ENCODE measurements at places on chromosomes 5 and 9. TPM values are rescaled to one million over a fixed set of nuclear protein-coding genes. Genes with fewer than 3 reads are reported as not detected.

GRCh38 chr5:56580864-56581263 is 234.5 kb upstream of the MAP3K1 start:
- DNase-seq: no peak
- peaks cover 7% of the 10 kb centered on the region for H3K4me1 ChIP-seq
- no peak overlapping the region for H3K4me3 ChIP-seq
- H3K27ac ChIP-seq: no peak overlapping the region

DNA sequence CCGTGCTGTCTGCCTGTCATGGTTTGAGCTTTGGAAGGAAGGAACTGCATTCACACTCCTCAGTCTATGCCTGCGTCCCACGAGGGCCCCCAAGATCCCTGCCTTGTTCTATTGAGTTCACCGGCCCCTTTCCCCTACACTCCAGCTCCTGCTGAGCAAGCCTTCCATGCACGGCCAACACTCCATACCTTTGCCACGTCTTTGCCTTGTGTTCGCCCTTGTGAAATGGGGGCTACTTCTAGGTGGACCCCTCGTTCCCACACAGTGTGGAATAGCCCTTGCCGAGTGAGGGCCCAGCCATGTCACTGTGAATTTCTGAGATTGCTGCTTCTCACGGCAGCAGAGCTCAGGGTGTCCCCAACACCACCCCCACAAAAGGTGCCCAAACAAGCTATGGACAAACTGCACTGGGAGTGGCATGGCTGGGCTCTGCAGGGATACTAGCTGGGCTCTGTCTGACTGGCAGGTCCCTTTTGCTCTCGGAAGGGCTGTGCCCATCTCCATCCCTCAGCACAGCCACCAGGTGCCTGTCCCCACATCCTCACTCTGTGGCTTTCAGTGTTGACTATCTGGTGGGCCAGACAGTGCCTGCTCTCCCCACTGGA is 67.9 kb upstream of the ADAMTS2 start:
- no peak overlapping the region for H3K4me3 ChIP-seq
- H3K27me3 ChIP-seq: peaks cover 5% of the 10 kb centered on the region
- DNase-seq: no peak
- H3K4me1 ChIP-seq: no peaks in the 10 kb centered on the region

- no peaks in the 10 kb centered on the region for H3K4me1 ChIP-seq
- no peaks in the 10 kb centered on the region for H3K27me3 ChIP-seq
- no peak for DNase-seq
- H3K27ac ChIP-seq: no peak overlapping the region
- no peaks in the 10 kb centered on the region for H3K36me3 ChIP-seq
These were observed 137.0 kb downstream of the CCDC192 start for GRCh38 chr5:127840198-127840524.

- H3K36me3 ChIP-seq: no peaks in the 10 kb centered on the region
- no peaks in the 10 kb centered on the region for H3K27me3 ChIP-seq
- no peak overlapping the region for H3K27ac ChIP-seq
- peak; percentile 60 for DNase-seq
- H3K4me3 ChIP-seq: no peak overlapping the region
These were observed 164.2 kb downstream of the AUH start for GRCh38 chr9:91197232-91198181.

DNA sequence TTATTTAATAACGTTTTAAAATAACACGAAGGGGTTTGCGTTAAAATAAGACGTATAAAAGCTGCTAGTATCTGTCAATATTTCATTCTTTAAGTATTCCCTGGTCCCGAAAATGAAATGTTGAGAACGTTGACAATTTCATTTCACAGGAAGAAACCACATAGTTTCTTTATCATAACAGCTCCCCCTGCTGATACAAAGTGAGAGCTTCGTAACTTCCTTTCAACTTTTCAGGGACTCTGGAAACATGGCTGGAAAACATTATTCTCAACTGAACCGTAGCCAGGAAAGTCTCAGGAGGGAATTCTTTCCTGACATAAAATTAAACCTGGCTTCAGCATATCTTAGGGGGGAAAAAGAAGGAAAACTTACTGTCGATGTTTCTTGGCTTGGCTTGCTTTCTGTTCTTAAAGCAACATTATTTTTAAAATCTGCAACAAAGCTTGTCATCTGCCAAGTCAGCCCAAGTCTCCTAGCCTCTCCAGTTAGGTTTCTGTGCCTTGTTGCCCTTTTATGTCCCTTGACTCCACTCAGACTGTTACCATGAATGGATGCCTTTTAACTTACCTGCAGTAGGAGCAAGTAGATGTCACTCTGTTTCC is 122.9 kb upstream of the DAB2 start:
- no peaks in the 10 kb centered on the region for H3K27me3 ChIP-seq
- peaks cover 16% of the 10 kb centered on the region for H3K4me1 ChIP-seq
- peak; percentile 72 for DNase-seq
- no peaks in the 10 kb centered on the region for H3K36me3 ChIP-seq
- H3K27ac ChIP-seq: no peak overlapping the region

DNA sequence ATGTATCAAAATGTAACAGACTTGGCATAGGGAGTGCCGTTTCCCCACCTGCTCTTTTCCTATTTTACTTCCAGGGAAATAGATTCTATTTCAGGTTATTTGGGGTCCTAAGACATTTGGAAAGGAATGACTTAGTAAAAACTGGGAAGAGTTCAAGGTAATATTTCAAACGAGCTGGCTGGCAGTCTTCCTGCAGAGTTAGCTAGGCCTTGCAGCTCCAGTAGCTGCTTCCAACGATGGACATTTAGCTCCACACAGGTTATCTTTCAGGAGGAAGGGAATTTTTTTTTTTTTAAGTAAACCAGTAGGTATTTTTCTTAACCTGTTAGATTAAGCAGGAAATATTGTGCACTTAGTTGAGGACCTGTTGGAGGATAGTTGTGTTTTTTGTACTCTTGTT is 45.2 kb downstream of the TLE4 start:
- DNase-seq: no peak
- H3K27me3 ChIP-seq: no peaks in the 10 kb centered on the region
- H3K4me1 ChIP-seq: peaks cover 3% of the 10 kb centered on the region
- H3K36me3 ChIP-seq: no peaks in the 10 kb centered on the region
- H3K27ac ChIP-seq: no peak overlapping the region
- no peak overlapping the region for H3K4me3 ChIP-seq

DNA sequence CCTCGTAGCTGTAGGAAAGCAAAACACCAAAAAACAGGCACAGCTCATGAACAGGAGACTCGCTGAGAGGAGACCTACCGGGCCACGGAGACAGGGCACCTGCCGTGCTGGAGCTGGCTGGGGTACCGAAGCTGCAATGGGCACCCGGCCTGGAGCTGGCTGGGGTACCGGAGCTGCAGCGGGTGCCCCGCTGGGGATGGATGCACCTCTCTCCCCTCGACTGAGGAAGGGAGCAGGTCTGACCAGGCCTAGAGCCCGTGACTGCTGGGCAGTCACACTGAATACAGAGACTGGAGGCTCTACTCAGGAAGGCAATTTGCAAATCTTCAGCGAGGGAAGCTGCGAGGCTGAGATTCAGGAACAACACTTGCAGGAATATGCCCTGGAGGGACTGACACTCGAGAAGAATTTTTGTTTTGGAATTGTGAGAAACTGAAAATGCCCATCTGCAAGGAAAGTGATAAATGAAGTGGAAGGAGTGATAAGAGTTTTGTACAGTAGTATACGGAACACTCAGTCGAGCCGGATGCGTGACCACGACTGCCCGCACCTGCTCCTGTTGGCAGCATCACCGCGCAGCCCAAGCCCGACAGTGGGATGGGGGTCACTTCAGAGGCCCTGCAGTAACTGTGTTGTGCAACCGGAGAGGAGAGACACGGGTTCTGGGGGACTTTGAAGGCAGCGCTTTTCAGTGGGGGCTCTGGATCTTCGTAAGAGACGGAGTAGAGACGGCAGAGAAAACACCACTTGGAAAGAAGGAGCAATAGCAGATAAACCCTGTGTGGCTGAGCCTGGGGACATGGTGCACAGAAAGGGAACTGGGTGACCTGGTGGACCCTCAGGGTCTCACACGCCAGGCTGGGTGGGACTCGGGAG is 27.9 kb upstream of the LPCAT1 start:
- no peak for DNase-seq
- no peaks in the 10 kb centered on the region for H3K36me3 ChIP-seq
- H3K4me1 ChIP-seq: no peaks in the 10 kb centered on the region
- no peak overlapping the region for H3K27ac ChIP-seq
- no peak overlapping the region for H3K4me3 ChIP-seq
- no peaks in the 10 kb centered on the region for H3K27me3 ChIP-seq

GRCh38 chr9:134318941-134319305 is 7.3 kb upstream of the RXRA start:
- no peaks in the 10 kb centered on the region for H3K27me3 ChIP-seq
- H3K36me3 ChIP-seq: no peaks in the 10 kb centered on the region
- H3K27ac ChIP-seq: no peak overlapping the region
- no peak for DNase-seq

GRCh38 chr5:58382131-58382534 is 77.8 kb downstream of the PLK2 start:
- no peaks in the 10 kb centered on the region for H3K36me3 ChIP-seq
- no peaks in the 10 kb centered on the region for H3K4me1 ChIP-seq
- peak; percentile 63 for DNase-seq
- H3K4me3 ChIP-seq: no peak overlapping the region

GRCh38 chr5:36481454-36482120 is 124.8 kb upstream of the SLC1A3 start:
- no peak overlapping the region for H3K27ac ChIP-seq
- H3K27me3 ChIP-seq: no peaks in the 10 kb centered on the region
- no peaks in the 10 kb centered on the region for H3K4me1 ChIP-seq
- no peaks in the 10 kb centered on the region for H3K36me3 ChIP-seq
- no peak for DNase-seq

Gene MCC
- total RNA-seq: 27.7 TPM

Gene SLC28A3
- 0.18 TPM for total RNA-seq

Gene SIT1
- not detected for total RNA-seq

Gene KIF4B
- total RNA-seq: not detected

Gene MSMP
- total RNA-seq: not detected

Gene SPATA31E1
- not detected for total RNA-seq

All from heart left ventricle (tissue), 16 donors.